ENCODE measurements at places on chromosomes 4 and X.
A peak's percentile ranks its signal among the peaks of the same experiment; 100 is the strongest.

- peak; percentile 36 for DNase-seq
These were observed 812 bp upstream of the KDM6A start for GRCh38 chrX:44871931-44872820.

DNA sequence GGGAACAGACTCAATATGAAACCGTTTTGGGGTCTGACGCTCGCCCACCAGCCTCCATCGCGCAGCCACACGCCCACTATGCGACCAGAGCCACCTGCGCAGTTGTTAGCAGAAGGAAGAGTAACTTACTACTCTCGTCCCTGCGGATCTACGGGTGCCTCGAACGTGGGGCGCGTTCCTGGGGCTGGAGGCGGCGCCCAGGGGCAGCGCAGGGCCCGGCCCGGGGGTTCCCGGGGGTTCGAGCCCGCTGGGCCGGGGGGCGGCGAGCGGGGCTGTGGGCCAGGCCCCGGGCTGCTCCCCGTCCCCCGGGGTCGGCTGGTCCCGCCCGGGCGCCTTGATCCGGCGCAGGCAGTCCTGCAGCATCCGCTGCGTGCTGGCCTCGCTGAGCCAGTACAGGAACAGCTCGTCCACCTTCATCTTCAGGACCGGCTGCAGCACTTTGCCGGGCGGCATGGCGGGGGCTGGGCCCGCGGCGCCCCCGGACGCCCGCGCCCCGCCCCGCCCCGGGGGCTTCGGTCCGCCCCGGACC is 404 bp downstream of the PPP2R3B start:
- peak; percentile 60 for DNase-seq

DNA sequence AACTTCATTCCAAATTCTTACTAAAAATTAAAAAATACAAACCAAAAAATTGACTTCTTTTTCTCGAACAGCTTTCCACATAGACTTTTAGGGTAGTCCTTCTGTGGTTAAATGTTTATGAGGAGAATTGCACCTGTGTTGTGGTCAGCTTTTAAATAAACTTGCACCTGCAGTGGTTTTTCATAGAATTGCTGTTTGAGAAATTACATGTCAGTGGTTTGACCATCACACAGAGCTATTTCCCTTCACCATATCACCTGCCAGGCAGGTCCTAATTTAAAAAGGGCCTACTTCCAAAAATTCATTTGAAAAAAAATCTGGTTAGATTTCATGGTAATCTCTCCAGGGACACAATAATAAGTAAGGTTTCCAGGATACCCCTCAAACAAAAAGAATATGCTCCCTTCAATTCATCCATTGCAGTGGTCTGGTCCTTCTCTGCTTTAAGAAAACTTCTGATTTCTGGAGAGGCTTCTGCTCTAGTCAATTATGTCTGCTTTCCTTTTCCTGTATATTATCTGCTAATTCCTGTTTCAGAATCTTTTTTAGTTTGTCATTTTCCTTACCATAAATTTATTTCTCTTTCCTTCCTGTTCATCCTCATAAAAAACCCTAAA is 9.8 kb upstream of the UTP3 start:
- DNase-seq = no peak

DNA sequence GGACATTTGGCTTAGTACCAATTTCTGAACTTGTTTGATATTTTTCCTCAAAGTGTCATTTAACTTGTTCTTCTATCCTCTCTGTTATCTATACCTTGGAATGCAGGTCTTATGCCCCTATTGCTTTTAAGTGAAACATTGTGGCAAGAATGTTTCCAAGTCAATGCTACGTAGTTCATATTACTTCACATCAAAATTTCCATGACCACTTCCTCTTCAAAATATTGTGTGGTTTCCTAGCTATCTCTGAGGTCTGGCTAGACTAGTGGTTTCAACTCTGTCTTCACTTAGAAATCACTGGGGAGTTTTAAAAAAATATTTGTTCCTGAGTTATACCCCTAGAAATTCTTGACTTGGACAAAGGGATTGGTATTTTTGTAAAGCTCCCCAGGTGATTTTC is 20.2 kb upstream of the RASGEF1B start:
- DNase-seq = no peak

DNA sequence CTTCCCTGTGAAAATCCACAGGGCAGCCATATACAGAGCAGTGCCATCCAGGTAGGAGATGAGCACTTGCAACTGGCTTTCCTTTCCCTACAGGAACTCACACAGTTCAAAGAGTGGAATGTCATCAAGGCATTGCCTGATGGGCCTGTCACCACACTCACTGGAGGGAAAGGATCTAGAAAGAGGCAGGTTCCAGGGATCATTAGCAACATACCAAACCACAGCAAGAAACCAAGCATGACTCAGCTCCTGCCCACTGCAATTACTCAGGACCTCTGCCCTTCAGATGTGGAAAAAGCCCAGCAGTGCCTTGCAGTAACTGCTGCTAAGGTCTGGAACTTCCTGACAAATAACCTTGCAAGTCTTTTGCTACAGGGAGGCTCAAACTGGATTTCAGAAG is 101.2 kb downstream of the ZNF674 start:
- peak; percentile 25 for DNase-seq

GRCh38 chr4:90419124-90419711 is 292.0 kb downstream of the CCSER1 start:
- DNase-seq = no peak

- no peak for DNase-seq
These were observed 65.1 kb downstream of the LHFPL1 start for GRCh38 chrX:112614640-112615039.

- DNase-seq = no peak
These were observed 225.8 kb upstream of the GIMD1 start for GRCh38 chr4:106594291-106594952.

DNA sequence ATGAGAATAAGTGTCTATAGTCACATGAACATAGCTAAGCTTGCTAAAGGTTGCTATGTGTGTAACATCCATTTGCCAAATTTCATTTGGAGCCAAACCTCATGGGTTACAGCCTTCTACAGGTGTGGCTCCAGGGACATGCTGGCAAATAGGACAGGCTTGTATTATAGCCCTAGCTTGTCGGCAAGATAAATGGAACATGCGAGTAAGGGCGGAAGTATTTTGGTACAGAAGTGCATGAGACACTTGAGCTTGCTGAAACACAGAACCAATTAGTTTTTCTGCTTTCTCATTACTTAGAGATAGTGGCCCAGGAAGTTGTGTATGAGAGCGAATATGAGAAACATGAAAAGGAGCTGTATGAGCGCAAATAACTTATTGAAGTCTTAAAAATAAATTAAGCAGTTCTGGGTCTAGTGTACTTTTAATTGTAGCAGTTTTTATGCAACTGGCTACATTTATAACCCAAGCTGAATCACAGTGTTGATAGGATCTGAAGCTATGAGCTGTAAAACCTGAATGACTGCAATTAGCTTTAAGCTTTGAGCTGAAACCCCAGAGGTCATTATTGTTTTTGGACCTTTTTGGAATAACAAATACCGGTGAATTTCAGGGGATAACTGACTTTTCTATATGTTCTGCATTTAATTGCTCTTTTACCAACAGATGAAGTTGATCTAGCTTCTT is 64.6 kb downstream of the KDM5C start:
- DNase-seq = no peak

- DNase-seq = no peak
These were observed 50.2 kb upstream of the TADA2B start for GRCh38 chr4:6992728-6993677.

- no peak for DNase-seq
These were observed 703.0 kb downstream of the PCDH18 start for GRCh38 chr4:136829280-136829679.

- DNase-seq = no peak
These were observed 18.7 kb downstream of the TCEAL8 start for GRCh38 chrX:103236296-103236695.

- DNase-seq = no peak
These were observed 80.9 kb upstream of the TLR3 start for GRCh38 chr4:185987961-185988627.

GRCh38 chrX:110171442-110171841 is 146.4 kb downstream of the AMMECR1 start:
- DNase-seq = no peak

- no peak for DNase-seq
These were observed 204.1 kb downstream of the IL15 start for GRCh38 chr4:141840299-141840986.

- no peak for DNase-seq
These were observed 62.2 kb downstream of the NOCT start for GRCh38 chr4:139077567-139078355.

DNA sequence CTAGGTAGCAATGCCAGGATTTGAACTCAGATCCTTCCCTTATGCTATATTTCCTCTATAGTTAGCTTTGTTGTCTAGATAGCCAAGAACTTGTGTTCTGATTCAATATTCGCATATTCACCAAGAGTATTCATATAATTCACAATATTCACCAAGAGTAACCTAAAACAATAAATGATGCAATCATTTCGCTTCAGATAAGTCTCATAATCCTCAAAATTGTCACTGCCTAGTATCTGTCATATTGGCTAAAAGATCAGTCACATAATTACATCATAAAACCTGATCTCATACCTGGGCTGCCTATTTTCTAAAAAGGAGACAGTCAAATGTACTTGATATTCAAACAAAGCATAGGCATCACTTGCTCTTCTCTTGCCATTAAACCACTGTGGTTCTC is 199.7 kb upstream of the CPEB2 start:
- DNase-seq = no peak

- no peak for DNase-seq
These were observed 946 bp downstream of the ANXA3 start for GRCh38 chr4:78552389-78553042.

Measured in stimulated activated naive CD8-positive, alpha-beta T cell treated with anti-CD3 and anti-CD28 coated beads, Interleukin-15, Interleukin-2, amounts not matched to agents 100 U/mL and 50 U/mL, for 24 hours (primary cell).